ENCODE measurements at places on chromosomes 2 and 18.

- DNase-seq, result no peak
These were observed 95.0 kb downstream of the EPC2 start for GRCh38 chr2:148739454-148740105.

GRCh38 chr2:100422320-100423055 is 5.0 kb upstream of the CHST10 start:
- DNase-seq, result no peak

DNA sequence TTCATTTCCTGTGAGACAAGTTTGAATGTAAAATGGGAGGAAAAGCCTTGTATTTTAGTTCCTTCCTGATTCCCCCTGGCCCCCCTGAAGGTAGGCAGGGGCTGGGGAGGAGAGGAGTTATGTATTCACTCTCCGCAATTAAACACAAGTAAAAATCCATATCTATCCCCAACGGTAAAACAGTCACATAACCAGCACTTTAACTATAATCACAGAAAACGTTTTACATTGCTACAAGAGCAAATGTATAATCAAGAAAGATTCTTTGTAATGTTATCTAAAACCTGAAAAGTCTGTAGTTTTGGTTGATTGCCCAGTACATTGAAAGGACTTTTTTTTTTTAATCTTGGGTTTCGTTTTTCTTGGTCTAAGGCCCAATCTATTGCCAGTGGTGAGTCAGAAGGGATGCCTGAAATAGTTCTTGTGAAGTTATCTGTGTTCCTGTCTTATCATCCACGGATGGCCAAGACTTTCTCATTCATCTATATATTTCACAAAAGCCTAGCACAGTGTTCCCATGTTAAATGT is 34.5 kb upstream of the CCNYL1 start:
- DNase-seq, result no peak

GRCh38 chr18:3481696-3482210 is 31.8 kb downstream of the TGIF1 start:
- DNase-seq, result no peak

DNA sequence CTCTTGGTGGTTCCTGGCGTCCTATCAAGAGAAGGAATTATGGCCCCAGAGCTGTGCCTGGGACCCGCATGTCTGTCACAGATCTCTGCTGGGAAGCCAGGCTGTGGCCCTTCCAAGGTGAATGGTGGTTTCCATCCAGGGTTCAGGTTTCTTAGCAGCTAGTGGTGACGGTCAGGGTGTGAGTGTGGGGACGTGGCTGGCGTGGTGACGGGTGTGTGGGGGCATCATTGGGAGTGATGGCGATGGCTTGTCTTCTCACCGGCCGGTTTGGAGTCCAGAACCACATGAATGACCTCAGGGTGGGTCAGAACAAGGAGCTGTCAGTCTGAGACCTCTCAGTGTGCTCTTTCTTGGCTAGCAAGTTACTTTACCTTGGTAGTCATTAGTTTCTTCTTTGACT is 52.6 kb downstream of the AGAP1 start:
- no peak for DNase-seq

DNA sequence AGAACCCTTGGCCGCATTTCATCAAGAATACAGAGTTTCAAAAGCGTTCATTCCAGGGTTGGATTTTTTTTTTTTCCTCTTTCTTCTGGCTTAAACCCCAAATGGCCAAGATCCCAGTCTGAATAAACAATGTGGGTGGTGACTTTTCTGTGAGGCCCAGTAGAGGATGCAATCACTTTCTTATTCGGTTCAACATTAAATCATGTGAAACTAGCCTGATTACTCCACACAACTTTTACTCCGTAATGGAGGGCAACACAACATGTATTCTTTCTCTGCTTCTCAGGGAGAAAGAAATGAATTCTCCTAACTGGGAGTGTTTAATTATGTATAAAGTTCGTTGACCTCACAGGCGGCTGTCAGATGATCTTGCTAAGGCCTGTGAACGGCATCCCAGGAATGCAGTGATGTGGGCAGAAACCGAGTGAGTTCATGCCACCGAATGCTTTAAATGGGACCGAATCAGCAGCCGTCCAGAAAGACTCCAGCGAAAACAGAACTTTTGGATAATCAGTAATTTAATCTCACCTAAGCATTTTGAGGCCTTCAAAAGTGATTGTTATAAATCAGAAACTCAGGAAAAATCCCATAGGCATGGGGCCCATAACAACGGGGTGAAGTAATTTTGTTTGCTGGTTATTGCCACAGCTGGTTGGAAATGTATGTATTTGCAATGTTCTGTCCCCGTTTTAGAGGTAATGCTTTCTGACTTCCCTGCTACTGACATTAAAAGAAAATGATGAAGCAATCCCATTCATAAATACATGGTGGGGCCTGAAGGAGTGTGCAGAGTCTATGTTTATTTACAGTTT is 81.5 kb downstream of the BCL2 start:
- no peak for DNase-seq

- no peak for DNase-seq
These were observed 92.3 kb upstream of the THUMPD2 start for GRCh38 chr2:39871291-39871761.

- no peak for DNase-seq
These were observed 718.1 kb upstream of the ID2 start for GRCh38 chr2:7963787-7964186.

DNA sequence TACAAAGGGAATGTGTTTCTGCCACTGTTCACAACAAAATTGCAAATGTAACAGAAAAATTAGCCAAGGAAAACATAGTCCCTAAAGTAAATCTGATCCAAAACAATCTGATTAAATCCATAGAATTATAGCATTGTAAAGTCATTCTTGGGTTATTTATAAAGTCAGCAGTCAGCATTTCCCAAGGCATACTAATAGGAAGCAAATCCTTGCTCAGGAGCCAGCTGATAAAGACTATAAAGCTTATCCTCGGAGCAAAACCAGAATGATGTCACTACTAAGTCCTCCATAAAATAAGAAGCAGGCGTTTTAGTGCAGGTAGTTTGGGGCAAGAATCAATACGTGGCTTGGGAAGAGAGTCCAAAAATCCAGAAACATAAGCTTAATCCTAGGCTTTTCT is 67.3 kb upstream of the CSRNP3 start:
- no peak for DNase-seq

All from stimulated activated CD8-positive, alpha-beta memory T cell treated with anti-CD3 and anti-CD28 coated beads, Interleukin-15, amount 100 ng/mL, for 48 hours (primary cell).